ENCODE measurements at places on chromosomes 5 and 9.

DNA sequence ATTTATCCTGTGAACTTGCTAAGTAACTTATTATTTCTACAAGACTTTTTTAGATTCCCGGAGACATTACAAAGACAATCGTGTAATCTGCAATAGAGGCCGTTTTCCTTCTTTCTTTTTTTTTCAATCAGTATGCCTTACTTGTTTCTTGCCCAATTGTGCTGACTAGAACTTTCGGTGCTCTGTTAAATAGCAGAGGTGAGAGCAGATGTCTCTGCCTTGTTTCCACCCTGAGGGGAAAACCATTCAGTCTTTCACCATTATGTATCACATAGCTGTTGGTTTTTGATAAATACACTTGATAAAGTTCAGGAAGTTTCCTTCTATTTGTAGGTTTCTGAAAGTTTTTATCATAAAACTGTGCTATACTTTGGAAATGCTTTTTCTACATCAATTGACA is 10.3 kb downstream of the SPATA31E1 start:
- no peaks in the 10 kb centered on the region for H3K36me3 ChIP-seq
- no peak overlapping the region for H3K4me3 ChIP-seq
- no peaks in the 10 kb centered on the region for H3K27me3 ChIP-seq
- no peaks in the 10 kb centered on the region for H3K4me1 ChIP-seq

DNA sequence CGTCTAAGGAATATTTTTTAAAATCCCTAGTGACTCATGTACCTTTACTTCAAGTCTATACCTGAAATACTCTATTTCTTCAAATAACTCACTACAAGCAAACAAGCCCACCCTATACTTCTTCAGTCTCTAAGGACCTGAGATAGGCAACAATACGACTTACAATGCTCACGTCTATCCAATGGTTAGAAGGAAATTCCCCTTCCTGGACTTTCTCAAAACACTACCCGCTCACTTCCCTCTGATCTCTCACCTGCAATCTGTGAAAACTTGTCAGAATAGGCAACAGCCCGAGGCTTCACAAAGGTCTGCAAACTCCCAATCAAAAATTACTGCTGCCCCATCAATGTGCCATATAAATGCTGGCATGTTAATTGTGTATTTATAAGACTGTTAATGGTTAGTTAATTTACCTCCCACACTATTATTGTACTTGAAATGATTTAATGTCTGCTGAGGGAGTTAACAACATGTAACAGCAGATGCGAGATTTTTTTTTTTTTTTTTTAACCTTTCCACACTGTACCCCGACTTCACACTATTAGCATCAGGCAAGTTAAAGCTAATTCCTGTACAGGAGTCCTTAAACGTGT is 27.3 kb downstream of the MAPKAP1 start:
- no peaks in the 10 kb centered on the region for H3K4me1 ChIP-seq
- H3K36me3 ChIP-seq = no peaks in the 10 kb centered on the region
- no peak for DNase-seq
- no peak overlapping the region for H3K27ac ChIP-seq

GRCh38 chr9:1913631-1914330 is 101.4 kb upstream of the SMARCA2 start:
- no peaks in the 10 kb centered on the region for H3K36me3 ChIP-seq
- H3K27ac ChIP-seq = no peak overlapping the region
- no peak for DNase-seq
- no peaks in the 10 kb centered on the region for H3K4me1 ChIP-seq

DNA sequence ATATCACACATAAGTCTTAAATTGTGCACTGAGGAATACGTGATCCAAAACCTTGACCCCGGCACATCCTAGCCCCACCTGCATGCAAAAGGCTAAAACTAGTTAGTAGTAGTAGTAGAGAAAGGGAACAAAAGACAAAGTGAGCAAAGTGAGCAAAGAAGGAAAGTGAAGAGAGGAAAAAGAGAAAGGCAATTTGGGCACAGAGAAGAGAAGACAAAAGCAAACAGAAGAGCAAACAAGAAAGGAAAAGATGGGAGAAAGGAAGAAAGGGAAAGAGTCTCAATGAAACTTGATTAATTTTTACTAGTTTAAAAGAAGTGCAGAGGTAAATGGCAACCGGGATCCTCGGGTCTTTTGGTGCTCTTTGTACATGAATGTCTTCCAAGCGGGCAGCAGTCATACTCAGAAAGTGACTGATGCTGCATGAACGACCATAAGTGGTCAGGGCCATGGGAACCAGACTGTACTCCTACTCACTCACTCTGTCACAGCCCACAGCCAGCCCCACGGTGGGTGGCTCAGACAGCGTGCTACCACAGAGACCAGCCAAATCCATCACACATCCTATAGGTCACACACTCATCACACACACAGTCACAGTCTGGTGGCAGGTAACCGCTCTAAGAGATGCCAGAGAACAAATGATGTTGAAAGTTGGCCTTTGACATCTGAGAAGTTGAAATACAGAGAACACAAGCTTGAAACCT is 203.9 kb downstream of the FBN2 start:
- DNase-seq = no peak
- H3K36me3 ChIP-seq = peaks cover 100% of the 10 kb centered on the region
- H3K27me3 ChIP-seq = no peaks in the 10 kb centered on the region
- H3K27ac ChIP-seq = peak overlapping the region; percentile 82
- no peaks in the 10 kb centered on the region for H3K4me1 ChIP-seq

DNA sequence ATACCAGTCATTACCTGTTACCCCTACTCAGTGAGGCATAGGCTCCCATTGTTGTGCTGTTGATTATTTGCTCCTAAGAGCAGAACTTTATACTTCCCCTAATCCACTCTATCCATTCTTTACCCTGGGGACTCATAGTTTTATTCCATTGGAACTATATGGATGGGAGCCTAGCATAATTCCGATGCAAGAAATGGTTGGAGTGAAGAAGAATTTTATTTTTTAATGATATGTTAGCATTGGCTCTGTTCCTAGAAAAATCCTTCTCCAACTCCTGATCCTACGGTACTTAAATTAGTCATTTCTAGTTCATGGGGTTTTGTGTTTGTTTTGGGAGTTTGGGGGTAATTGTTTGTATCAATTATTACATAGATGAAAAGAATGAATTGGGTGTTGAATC is 191.5 kb downstream of the GOLPH3 start:
- H3K36me3 ChIP-seq = no peaks in the 10 kb centered on the region
- H3K27ac ChIP-seq = no peak overlapping the region
- H3K4me1 ChIP-seq = no peaks in the 10 kb centered on the region

DNA sequence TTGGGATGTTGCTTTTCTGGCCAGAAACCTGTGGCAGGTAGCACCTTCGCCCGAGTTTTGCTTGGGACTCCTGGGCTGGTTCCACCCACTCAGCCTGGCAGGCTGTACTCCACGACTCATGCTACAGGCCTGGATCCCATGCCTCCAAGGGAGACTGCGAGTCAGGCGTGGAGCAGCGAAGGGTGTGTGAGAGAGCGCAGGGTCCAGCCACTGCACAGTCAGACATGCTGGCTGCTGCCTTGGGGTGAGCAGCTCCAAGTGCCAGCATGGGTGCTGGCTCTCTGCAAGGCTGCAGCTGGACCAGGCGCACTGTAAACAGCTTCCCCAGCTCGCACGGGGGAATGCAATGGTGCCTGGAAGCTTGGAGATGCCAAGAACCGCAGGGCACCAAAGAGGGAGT is 249.6 kb upstream of the EDIL3 start:
- H3K27me3 ChIP-seq = no peaks in the 10 kb centered on the region
- no peak overlapping the region for H3K27ac ChIP-seq
- no peaks in the 10 kb centered on the region for H3K4me1 ChIP-seq
- no peak for DNase-seq

GRCh38 chr9:7432989-7433388 is 366.6 kb downstream of the DMAC1 start:
- no peaks in the 10 kb centered on the region for H3K36me3 ChIP-seq
- no peak overlapping the region for H3K4me3 ChIP-seq
- no peaks in the 10 kb centered on the region for H3K4me1 ChIP-seq
- no peak for DNase-seq
- no peaks in the 10 kb centered on the region for H3K27me3 ChIP-seq

- H3K4me3 ChIP-seq = no peak overlapping the region
- H3K36me3 ChIP-seq = no peaks in the 10 kb centered on the region
- no peak overlapping the region for H3K27ac ChIP-seq
- no peaks in the 10 kb centered on the region for H3K4me1 ChIP-seq
- no peaks in the 10 kb centered on the region for H3K27me3 ChIP-seq
Measured at GRCh38 chr9:13069498-13069897, 210.0 kb downstream of the MPDZ start.

- H3K4me1 ChIP-seq = peaks cover 10% of the 10 kb centered on the region
- H3K36me3 ChIP-seq = no peaks in the 10 kb centered on the region
- no peak overlapping the region for H3K4me3 ChIP-seq
- no peak for DNase-seq
- no peak overlapping the region for H3K27ac ChIP-seq
Measured at GRCh38 chr5:112232667-112233066, 186.4 kb downstream of the EPB41L4A start.

DNA sequence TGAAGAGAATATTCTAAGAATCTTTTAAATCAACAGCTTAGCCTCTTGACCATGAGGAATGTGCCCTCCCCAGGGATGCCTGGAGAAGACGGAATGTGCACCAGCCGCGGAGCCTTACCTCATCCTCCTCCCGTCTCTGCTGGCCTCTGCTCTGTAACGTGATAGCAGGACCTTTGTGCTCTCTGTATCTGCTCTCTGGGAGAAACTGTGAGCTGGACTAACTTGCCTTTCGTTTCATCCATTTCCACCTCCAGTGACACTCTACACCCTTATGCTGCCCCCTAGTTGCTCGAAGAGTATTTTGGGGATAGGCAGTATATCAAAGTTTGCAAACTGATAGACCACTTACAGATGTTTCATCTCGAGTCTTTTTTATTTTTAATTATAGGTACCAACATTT is 141.4 kb downstream of the NPR3 start:
- H3K4me1 ChIP-seq = no peaks in the 10 kb centered on the region
- H3K4me3 ChIP-seq = no peak overlapping the region
- H3K27me3 ChIP-seq = peaks cover 3% of the 10 kb centered on the region
- peak; percentile 48 for DNase-seq

GRCh38 chr5:138448481-138449398 is 9.9 kb downstream of the REEP2 start:
- H3K27ac ChIP-seq = no peak overlapping the region
- H3K36me3 ChIP-seq = no peaks in the 10 kb centered on the region
- DNase-seq = no peak
- H3K27me3 ChIP-seq = no peaks in the 10 kb centered on the region

- H3K4me1 ChIP-seq = peaks cover 5% of the 10 kb centered on the region
- no peak for DNase-seq
- peaks cover 20% of the 10 kb centered on the region for H3K27me3 ChIP-seq
- H3K36me3 ChIP-seq = no peaks in the 10 kb centered on the region
Measured at GRCh38 chr5:135445306-135445985, 1.7 kb downstream of the DCANP1 start.

- no peak for DNase-seq
- no peaks in the 10 kb centered on the region for H3K27me3 ChIP-seq
- H3K4me3 ChIP-seq = no peak overlapping the region
- no peaks in the 10 kb centered on the region for H3K4me1 ChIP-seq
Measured at GRCh38 chr9:94010980-94011533, 55.9 kb upstream of the BARX1 start.

DNA sequence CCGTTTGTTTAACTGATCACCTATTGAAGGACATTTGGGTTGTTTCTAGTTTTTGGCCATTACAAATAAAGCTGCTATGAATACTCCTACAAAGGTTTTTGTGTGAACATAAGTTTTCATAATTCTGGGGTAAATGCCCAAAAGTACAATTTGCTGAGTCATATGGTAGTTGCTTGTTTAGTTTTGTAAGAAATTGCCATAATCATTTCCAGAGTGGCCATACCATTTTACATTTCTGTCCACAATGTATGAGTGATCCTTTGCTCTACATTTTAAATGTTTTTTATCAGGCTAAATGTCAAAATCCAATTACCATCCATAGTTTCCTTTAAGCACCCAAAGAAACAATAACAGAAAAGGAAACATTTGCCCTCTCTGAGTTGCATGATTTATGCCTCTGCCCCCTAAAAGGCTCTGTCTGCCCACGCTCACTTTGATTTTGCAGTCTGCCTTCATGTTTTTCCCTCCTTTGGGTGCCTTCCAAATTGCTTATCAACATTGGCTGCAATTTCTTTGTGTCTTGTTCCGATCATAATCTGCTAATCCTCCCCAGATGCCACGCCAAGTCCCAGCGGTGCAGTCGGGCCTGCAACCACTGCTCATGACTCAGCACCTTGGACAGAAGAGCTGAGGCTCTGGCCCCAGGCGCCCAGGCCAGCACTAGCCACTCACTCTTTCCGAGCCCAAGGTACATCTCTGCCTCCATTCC is 339.2 kb downstream of the PIK3R1 start:
- H3K27me3 ChIP-seq = no peaks in the 10 kb centered on the region
- no peaks in the 10 kb centered on the region for H3K36me3 ChIP-seq
- H3K27ac ChIP-seq = no peak overlapping the region

GRCh38 chr9:36141288-36141687 is 4.8 kb downstream of the GLIPR2 start:
- H3K4me3 ChIP-seq = no peak overlapping the region
- no peaks in the 10 kb centered on the region for H3K4me1 ChIP-seq
- no peak overlapping the region for H3K27ac ChIP-seq
- H3K36me3 ChIP-seq = no peaks in the 10 kb centered on the region
- peaks cover 30% of the 10 kb centered on the region for H3K27me3 ChIP-seq

DNA sequence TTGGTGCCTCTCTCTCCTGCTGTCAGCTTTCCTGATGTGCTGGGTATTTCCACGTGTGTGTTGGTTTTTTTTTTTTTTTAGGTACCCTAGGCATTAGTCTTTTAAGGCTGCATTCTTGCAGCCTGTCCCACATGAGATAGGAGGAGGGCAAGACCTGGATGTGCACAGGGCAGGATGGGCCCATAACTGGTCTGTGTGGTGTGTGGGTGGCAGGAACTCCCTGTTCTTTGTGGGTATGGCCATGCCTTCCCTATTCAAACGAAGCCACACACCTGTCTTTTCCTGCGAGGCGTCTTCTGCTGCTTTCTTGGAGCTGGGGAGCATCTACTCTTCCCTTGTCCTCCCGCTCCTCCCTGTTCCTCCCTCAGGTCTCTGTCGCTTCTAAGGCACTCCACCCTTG is 6.8 kb downstream of the SYK start:
- no peak for DNase-seq
- H3K27me3 ChIP-seq = peaks cover 39% of the 10 kb centered on the region
- H3K4me3 ChIP-seq = no peak overlapping the region
- H3K27ac ChIP-seq = no peak overlapping the region
- H3K4me1 ChIP-seq = no peaks in the 10 kb centered on the region

DNA sequence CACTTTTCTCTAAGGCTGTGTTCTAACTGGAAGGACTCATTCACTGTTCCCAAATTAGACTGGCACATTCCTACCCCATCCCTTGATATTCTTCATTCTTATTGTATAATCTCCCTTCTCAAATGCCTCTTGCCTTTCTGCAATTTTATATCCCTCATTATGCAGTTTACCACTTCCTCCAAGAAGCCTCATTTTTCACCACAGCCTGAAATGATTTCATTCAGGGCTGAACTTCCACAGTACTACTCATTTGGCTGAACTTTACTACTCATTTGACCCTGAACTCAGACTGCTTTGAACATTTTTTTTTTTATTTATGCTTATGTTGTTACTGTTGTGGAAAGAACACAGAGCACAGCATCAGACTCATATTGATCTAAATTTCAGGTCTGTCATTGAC is 32.7 kb downstream of the GRIA1 start:
- H3K4me3 ChIP-seq = no peak overlapping the region
- H3K27ac ChIP-seq = no peak overlapping the region
- DNase-seq = no peak
- no peaks in the 10 kb centered on the region for H3K4me1 ChIP-seq
- no peaks in the 10 kb centered on the region for H3K27me3 ChIP-seq
- no peaks in the 10 kb centered on the region for H3K36me3 ChIP-seq

- no peaks in the 10 kb centered on the region for H3K36me3 ChIP-seq
- H3K27me3 ChIP-seq = no peaks in the 10 kb centered on the region
- H3K4me3 ChIP-seq = no peak overlapping the region
- no peak for DNase-seq
Measured at GRCh38 chr5:20524991-20525529, 537.1 kb upstream of the CDH18 start.
